IgD-negative memory B cell (primary cell): ENCODE measurements at places on chromosomes 1 and 21. TPM values are rescaled to one million over a fixed set of nuclear protein-coding genes. Genes with fewer than 3 reads are reported as not detected.

Gene DPYD
- 3.8 TPM for polyA plus RNA-seq

Gene GPR3
- 0.16 TPM for polyA plus RNA-seq

Gene OR6N1
- polyA plus RNA-seq, result not detected

Gene ADAM30
- not detected for polyA plus RNA-seq

Gene GJA8
- not detected for polyA plus RNA-seq

Gene KRTAP21-2
- polyA plus RNA-seq, result not detected

Gene HSPA13
- 10.8 TPM for polyA plus RNA-seq

Gene ARPC5
- polyA plus RNA-seq, result 366 TPM

Gene DCST1
- polyA plus RNA-seq, result not detected

Gene C1QA
- polyA plus RNA-seq, result not detected

Gene NBPF26
- 5.8 TPM for polyA plus RNA-seq

Gene CD34
- polyA plus RNA-seq, result not detected

Gene GABRD
- not detected for polyA plus RNA-seq

Gene NEXN
- polyA plus RNA-seq, result 3.8 TPM

Gene RASAL2
- 0.09 TPM for polyA plus RNA-seq

Gene RPTN
- polyA plus RNA-seq, result not detected

Gene SIM2
- not detected for polyA plus RNA-seq

Gene OR14K1
- not detected for polyA plus RNA-seq

Gene ELOVL1
- polyA plus RNA-seq, result 69.6 TPM

Gene LSS
- polyA plus RNA-seq, result 13.5 TPM

Gene PRELP
- polyA plus RNA-seq, result not detected

Gene PIGR
- polyA plus RNA-seq, result 0.40 TPM

Gene CD5L
- not detected for polyA plus RNA-seq

Gene RXRG
- polyA plus RNA-seq, result not detected

Gene TSPEAR
- polyA plus RNA-seq, result not detected

Gene EPHX1
- 0.26 TPM for polyA plus RNA-seq

Gene LRRC42
- 10.4 TPM for polyA plus RNA-seq

Gene CLCA2
- not detected for polyA plus RNA-seq
